ENCODE measurements at places on chromosomes 7 and 10.

GRCh38 chr7:76356823-76357222 lies 2.0 kb downstream of the YWHAG start:
- DNase-seq = no peak

- no peak for DNase-seq
Observed at GRCh38 chr10:115030483-115031200, 62.5 kb upstream of the ATRNL1 start.

GRCh38 chr10:67697724-67698131 lies 1.7 kb upstream of the CTNNA3 start:
- DNase-seq = no peak

GRCh38 chr7:110881721-110882120 lies 209.2 kb upstream of the LRRN3 start:
- no peak for DNase-seq

DNA sequence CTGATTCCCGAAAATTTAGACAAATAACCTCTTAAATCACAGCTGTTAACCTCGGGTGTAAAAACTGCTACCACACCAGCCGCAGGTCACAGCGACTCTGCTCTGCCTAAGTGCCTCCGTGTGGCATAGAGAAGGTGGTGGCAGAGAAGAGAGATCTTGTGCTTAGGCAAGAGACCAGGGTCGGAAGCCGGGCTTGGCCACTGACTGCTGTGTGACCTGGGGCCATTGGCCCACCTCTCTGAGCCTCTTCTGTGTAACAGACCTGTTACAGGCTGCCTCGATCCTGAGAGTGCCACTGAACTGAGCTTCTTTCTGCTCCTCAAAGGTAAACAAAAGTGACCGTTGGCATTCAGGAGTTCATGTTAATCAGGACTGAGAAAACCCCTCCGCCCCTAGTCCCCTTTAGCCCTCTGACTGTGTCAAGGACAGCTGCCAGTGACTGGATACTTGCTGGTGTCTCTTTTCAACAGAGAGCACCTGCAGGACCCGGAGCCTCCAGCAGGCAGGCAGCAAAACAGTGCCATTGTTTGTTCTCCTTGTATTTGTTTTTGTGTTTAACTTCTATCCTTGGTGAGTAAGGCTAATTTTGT lies 36.5 kb downstream of the ZMIZ1 start:
- no peak for DNase-seq

- DNase-seq = no peak
Observed at GRCh38 chr10:69994262-69994661, 58.4 kb upstream of the MACROH2A2 start.
